Suppressor macrophage (primary cell): ENCODE measurements at places on chromosomes 4 and X.

DNA sequence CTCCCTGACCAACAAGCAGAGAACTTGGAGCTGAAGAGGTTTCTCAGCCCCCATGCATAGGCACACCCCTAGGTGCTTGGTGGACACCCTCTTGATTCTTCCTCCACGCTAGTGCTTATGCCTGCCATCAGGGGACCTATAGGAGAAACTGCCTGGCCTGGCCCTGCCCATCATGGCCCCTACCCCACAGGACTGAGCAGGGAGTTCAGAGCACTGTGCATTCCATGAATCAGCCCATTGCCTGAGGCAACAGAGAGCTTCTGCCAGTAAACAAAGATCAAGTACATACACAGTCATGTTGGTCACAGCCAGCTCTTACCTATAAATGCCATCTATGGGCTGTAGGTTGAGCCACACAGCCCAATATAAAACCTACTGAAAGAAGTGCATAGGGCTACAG lies 99.1 kb upstream of the EDNRA start:
- DNase-seq: no peak

DNA sequence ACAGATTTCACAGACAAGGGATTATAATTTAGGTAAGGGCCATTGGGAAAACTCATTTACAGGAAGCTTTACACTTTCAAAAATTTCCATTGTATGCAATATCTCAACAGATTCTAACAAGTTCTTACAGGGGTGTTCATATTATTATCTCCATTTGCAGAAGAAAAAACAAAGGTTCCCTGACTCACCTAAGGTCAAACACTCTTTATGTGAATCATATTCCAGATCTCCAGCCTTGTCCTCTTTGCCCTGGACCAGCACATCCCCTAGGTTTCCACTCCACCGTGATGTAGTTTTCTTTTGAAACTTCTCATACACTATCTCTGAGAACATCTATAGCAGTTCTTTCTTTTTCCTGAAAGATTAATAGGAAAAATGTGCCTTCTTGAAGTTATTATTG lies 96.4 kb upstream of the HS3ST1 start:
- DNase-seq: no peak

DNA sequence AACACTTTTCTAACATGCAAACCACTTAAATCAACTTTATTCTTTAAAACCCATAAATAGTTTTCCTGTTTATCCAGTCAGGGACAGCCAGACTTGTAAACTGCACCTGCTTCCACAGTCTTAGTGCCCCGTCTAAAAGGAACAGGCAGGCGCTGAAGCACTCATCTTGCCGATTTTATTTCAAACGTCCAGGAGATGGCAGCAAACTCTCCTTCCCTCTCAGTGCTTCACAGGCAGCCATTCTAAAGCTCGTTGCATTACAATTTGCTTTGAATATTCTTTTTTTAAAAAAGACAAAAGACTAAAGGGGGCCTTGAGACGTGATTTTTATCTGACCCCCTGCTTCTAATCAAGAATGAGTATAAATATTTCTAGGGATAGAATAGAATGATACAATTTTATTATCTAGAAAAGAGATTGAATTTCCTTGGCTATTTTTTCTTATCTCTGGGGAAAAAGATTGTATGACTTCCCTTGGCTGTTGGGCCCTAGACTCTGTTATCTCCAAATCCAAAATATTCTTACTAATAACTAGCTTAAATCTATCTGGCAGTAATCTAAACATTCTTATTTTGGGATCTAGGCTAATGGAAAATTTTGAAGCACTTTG lies 93.6 kb upstream of the MYOZ2 start:
- peak; percentile 76 for DNase-seq

GRCh38 chr4:131052646-131053045 lies 1956.7 kb downstream of the C4orf33 start:
- no peak for DNase-seq

GRCh38 chrX:95919605-95920004 lies 765.0 kb upstream of the DIAPH2 start:
- DNase-seq: no peak

DNA sequence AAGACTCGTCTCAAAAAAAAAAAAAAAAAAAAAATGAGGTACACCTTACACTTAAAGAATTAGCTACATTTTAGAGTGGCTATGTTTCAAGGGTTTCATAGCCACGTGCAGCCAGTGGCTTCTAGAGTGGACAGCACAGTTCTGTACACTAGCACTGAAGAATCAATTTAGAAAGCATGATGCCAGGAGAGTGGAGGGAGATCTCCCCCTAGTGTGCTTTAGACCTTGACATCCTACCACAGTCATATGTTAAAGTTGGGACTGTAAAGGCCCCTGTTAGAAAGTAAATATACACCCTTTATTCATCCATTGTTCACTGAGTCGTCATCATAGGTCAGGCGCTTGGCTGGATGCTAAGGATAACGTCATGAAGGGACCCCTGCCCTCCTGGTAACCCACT lies 179.4 kb downstream of the QDPR start:
- no peak for DNase-seq

- DNase-seq: no peak
These were observed 49.0 kb upstream of the SLC16A2 start for GRCh38 chrX:74372272-74372671.

GRCh38 chr4:123615901-123616300 lies 219.3 kb downstream of the SPRY1 start:
- DNase-seq: no peak

DNA sequence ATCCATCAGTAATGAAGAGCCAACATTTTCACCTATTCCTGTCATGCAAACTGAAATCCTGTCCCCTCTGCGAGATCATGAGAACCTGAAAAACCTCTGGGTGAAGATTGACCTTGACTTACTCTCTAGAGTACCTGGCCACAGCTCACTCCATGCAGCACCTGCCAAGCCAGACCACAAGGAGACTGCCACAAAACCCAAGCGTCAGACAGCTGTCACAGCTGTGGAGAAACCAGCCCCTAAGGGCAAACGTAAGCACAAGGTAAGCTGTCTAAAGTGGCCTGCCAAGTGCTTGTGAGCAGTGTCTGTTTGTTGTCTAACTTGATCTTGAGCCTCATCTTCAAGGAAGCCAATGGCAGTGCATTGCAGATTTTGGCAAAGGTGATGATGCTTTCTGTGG lies 455.9 kb downstream of the AFF2 start:
- DNase-seq: no peak

DNA sequence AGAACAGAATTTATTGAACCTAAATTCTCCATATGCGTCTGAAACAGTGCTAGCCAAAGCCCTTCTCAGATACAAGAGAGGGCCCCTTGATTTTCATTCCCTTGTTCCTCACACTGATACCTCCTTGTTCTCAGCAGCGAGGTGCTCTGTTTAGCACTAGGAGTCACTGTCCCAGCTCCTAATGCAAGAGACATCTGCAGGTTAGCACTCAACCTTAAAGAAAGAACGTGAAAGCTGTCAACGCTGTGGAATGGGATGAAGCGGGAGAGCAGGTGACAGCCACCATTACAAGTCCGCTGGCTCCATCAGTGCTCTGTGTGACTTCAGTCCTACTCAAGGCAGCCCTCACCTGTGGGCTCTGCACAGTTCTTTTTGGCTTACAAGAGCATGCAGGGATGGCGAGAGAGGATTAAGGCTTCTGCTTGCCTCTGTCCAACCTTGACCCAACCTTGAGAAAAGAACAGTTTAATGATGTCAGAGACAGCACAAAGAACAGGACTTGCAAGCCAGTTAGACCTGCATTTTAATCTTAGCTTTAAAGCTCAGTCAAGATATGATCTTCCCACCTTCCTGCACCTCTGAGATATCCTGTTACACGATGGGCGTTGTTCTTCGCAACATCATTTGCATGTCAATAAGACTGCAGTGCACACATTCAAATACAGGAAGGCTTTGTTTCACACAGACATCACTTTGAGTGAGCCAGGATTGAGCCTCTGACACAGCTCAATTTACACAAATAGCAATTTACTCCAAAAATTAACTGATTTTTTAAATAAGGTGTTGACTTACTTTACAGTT lies 95.1 kb downstream of the ARSF start:
- no peak for DNase-seq

- no peak for DNase-seq
These were observed 70.8 kb downstream of the NPNT start for GRCh38 chr4:105966051-105966450.

DNA sequence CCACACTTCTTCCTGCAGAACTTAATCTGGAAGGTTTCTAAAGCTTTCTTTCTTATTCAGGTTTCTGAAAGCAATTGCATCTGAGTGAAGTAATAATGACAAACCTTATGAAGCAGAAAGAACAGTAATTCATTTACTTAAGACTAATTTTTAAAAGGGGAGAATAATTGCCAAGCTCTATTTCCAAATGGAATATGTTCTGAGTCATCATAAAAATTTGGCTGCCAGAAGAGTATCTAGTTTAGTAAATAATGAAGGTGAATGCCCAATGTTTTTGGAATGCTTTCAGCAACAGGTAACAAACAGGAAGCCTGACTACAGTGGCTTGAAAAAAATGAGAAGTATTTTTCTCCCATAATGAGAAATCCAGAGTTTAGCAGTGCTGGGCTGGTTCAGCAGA lies 227.3 kb upstream of the TET2 start:
- DNase-seq: no peak

GRCh38 chrX:131802836-131803626 lies 220.1 kb upstream of the STK26 start:
- peak; percentile 17 for DNase-seq

- DNase-seq: no peak
These were observed 57.6 kb upstream of the RAP1GDS1 start for GRCh38 chr4:98203332-98204235.

DNA sequence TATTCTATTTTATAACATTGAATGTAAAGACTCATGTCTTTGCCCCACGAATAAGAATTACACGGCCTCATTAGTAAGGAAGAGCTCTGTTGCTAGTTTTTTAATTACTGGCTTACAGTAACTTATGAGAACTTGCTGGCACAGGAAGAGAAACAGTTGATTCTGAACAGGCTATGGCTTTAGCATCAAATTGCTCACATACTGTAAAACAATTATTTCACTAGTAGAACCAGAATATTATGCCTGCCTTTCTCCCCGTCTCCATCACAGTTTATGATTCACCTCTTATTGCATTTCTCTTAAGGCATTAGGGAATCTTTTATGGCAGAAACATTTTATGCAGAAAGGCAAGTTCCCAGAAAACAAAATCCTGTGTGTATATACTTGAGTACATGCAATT lies 126.1 kb downstream of the SPRY1 start:
- no peak for DNase-seq
